Urinary bladder (tissue), 4 donors: ENCODE measurements at places on chromosomes 12 and 14. TPM values are rescaled to one million over a fixed set of nuclear protein-coding genes. Genes with fewer than 3 reads are reported as not detected.

DNA sequence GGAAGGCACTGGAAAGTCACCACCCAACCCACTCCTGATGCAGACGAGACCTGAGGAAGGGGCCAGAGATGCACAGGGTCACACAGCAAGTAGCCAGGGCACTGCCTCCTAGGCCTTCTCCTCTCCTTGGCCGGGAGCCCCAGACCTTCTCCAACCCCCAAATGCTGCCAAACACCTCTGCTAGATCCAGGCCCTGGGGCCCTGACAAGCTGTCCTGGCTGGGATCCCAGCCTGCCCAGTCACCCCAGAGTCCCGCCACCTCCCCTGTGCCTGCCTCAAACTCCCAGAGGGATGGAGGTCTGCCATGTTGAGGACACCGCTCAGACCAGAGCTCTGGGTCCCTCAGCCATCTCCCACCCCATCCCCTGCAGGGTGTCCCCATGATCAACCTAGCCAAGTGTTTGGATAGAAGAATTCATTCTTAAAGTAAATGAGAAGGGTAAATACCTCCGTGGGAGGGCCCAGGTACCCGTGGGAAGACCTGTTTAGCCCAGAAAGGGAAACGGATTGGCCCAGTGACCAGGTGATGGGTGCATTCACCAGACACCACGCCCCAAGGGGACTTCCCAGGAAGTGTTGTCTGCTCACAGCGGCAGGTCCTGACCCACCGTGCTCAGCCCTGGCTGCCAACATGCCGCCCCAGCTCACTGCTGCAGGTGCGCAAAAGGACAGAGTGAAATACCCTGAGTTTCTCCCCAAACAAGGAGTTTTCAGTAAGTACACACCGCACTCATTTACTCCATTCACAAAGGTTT lies 4.6 kb upstream of the DIO3 start:
- DNase-seq = no peak

DNA sequence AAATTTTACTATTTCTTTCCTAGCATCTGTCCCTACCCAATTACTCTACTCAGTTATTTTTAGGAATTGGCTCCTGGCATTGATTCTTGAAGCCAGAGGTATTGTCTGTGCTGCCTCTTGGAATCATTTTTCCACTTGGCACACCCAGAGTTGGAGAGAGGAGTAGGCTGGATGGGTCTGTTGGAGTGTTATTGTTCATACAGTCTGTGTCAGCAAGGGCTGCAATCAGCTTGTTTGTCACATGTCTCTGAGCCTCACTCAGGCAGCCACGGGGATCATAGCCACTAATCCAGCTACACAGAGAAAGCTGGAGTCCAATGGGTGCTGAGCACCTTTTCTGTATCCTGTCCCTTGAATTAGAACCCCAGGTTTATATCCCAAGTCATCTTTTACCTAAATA lies 176.0 kb upstream of the DYRK2 start:
- DNase-seq = no peak

DNA sequence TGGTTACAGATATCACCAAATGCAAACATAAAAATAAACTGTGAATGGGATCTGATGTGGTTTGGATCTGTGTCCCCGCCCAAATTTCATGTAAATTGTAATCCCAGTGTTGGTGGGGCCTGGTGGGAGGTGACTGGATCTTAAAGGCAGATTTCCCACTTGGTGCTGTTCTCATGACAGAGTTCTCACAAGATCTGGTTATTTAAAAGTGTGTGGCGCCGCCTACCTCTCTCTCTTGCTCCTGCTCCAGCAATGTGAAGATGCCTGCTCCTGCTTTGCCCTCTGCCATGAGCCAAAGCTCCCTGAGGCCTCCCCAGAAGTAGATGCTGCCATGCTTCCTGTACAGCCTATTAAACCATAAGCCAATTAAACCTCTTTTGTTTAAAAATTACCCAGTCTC lies 47.8 kb downstream of the SLC25A21 start:
- no peak for DNase-seq

DNA sequence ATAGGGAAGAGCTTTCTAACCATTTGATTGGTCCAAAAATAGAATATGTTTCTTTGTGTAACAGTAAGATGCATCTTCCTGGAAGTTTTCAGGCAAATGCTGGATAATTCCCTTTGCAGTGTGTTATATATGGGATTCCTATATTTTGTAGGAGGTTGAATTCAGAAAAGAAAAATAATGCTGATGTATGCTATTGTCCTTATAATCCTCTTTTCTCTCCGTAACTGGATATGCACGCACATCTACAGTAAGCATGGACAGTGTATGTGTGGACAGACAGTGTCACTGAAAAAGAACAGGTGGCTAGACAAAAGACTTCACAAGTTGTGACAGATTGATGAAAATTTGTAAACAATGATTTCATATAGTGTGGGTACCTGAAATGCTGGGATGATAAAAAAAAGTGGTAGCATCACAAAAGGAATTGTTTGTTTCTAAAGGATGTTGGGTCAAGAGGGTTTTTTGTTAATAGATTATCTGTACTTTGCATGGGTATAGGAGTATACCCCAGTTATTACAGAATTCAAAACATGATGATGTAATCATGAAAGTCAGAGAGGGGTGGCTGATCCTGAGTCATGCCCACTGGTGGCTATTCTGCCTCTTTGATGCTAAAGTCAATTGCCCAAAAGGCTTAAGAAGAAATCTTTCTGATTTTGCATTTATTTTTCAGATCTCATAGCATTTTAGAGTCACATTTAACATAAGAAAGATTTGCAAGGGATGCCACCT lies 160.7 kb upstream of the TMTC1 start:
- DNase-seq = no peak

GRCh38 chr14:21917699-21918436 lies 244.2 kb upstream of the OR4E1 start:
- DNase-seq = no peak

DNA sequence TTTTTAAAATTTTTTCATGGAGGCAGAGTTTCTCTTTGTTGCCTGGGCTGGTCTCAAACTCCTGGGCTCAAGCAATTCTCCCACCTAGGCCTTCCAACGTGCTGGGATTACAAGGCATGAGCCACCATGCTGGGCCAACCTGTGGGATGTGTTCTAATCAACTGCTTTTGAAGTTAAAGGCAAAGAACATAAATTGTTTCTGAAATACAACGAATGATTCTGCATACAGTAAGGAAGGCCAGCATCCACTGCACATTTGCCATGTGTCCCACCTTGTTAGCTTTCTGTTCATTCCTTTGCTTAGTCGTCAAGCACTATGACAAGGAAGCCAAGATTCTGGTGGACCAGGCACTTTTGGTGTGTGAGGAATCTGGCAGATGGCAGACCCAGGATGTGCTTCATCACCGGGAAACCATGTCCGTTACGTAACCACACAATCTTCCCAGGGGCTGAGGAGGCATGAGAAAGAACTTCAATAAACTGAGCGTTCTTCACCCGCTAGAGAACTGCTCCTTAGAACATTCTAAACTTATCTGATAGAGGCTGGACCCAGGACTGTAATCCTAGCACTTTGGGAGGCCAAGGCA lies 24.5 kb downstream of the MOK start:
- DNase-seq = no peak

DNA sequence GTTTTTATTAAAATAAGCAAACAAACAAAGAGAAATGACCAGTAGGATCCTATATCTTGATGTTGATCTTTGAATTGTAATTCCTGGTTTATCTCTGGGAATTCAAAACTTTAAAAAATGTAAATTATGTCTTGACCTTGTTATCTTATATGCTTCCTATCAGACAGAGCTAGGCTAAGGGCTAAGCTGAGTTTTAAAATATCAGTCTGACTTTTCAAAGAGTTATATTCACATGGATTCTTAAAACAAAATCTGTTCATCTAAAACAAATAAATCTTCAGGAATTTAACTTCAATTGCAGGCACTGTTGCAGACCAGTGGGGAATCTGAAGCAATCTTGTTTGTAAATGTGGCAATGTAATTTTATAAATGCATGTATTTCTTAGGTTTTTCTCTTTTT lies 1144.1 kb downstream of the LRFN5 start:
- no peak for DNase-seq

- DNase-seq = no peak
Observed at GRCh38 chr14:21985081-21985480, 311.5 kb upstream of the OR4E1 start.

DNA sequence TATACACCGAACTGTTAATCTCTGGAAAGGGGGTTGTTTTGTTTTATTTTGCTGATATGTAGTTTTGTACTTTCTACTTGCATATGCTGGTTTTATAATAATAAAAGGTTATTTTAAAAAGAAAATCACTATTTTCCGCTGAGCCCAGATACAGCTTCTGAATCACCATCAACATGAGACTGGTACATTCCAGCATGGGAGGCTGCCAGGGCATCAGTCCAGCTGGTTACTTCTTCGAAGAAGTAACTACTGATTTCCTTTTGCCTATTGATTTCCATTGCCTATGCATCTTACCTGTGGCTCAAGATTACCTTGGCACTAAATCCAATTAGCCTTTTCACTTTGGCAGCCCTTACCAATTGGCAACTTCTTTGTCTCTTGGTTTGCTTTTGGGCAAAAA lies 11.7 kb upstream of the OSBPL8 start:
- DNase-seq = no peak

GRCh38 chr14:73143003-73143402 lies 6.7 kb downstream of the PSEN1 start:
- DNase-seq = no peak

DNA sequence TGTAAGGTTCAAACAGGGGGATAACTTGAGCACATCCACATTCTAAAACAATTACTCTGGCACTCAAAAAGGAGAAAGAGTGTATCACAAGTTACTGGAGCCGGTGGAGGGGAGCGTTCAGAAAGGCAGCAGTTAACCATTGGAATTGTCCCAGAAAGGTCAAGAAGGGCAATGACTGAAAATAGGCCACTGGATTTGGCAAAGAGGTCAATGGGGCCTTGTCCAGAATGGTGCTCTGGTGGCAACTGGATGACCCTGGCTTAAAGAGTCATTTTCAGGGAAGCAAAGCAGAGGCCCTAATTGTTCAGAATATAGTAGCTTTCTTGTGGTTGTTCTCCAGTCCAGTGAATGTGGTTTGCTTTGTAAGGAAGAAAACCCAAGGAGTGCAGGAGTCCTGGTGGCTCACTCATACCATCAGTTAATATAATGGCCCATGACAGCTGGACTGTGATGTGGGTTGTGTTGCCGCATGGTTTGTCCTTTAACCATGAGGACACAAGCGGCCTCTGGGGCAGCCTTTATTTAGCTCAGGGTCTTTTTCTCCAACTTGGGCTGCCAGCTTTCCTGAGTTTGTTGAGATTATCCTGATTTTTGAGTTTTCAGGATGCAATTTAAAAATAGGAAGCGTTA lies 142.8 kb upstream of the PELI2 start:
- DNase-seq = no peak

- DNase-seq = no peak
Observed at GRCh38 chr12:3251067-3251466, 173.9 kb downstream of the TSPAN9 start.

DNA sequence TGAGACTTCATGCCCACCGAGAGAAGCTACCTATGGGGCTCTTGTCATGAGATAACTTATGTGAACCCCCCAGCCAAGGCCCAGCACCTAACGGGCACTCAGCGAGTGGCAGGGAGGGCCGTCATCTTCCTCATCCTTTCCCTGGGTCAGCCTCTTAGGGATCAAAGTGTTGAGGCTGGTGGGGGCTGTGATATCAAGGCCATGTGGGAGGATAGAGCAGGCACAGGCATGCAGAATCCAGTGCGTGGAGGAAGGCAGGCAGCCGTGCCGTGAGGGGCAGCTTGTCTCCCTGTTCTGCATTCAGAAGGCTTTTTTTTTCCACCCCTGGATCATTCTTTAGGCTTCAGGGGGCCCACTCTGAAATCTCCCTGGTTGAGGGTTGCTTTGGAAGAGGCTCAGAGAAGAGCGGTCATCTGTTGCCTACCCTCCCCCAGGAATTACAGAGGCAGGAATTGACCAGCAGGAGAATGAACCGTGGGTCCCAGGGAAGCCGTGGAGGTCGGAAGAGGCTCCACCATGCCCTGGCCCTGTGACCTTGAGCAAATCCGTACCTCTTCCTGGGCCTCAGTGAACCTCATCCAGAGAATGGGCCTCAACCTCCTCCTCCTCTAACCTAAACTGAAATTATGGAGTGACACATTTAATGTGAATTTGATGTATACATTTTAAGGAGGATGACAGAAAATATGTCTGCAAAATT lies 62.8 kb downstream of the BEGAIN start:
- DNase-seq = no peak

GRCh38 chr14:22841311-22841710 lies 4.9 kb downstream of the MMP14 start:
- no peak for DNase-seq

DNA sequence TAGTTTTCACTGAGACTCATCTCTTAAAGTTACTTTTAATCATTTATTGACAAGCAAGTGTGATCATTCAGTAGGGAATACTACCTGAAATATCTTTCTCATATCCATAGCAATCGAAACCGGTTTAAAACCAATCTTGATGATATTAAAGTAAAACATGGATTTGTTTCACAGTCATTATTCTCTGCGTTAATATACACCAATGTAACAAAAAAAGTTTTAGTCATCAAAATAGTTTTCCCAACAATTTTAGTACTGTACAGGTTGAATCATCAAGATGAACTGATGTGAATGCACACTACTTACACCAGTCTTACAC lies 137.0 kb upstream of the KRAS start:
- DNase-seq = no peak

The MUCL1 gene
- not detected for polyA plus RNA-seq

The AP5M1 gene
- 16.7 TPM for polyA plus RNA-seq

The KLRB1 gene
- 1.3 TPM for polyA plus RNA-seq

The C12orf60 gene
- polyA plus RNA-seq = 1.0 TPM

The APOLD1 gene
- polyA plus RNA-seq = 41.8 TPM

The SLC25A3 gene
- 489 TPM for polyA plus RNA-seq

The GLT1D1 gene
- polyA plus RNA-seq = 0.27 TPM

The CLEC2B gene
- 9.3 TPM for polyA plus RNA-seq

The FOXN4 gene
- polyA plus RNA-seq = not detected
